NCI-H446 treated with DMSO at 0.1 percent for 48 hours (cell line): ENCODE measurements at places on chromosomes 7 and 10.

- no peak for DNase-seq
Measured at GRCh38 chr7:135706038-135706742, 21.8 kb downstream of the SLC13A4 start.

DNA sequence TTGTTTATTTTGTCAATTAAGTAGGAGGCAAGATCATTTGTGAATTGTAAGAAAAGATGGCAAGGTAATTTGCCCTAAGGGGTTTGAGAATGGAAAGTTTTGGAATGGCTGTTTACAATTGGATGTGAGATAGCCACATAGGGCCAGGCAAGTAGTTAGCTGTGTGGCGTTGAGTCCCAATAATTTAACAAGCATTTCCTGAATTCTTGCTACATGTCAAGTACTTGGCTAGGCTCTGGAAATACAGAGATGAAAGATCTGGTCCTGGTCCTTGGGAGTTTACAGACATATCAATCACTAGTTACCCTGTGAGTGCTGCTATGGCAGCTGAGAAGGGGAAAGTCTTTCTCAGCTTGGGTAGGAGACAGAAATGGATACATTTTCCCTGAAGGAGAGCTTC lies 401.6 kb downstream of the SUGCT start:
- no peak for DNase-seq

- DNase-seq = no peak
Measured at GRCh38 chr10:128898133-128898915, 568.7 kb upstream of the MGMT start.

GRCh38 chr10:37681617-37681999 lies 175.8 kb downstream of the ZNF248 start:
- DNase-seq = no peak

DNA sequence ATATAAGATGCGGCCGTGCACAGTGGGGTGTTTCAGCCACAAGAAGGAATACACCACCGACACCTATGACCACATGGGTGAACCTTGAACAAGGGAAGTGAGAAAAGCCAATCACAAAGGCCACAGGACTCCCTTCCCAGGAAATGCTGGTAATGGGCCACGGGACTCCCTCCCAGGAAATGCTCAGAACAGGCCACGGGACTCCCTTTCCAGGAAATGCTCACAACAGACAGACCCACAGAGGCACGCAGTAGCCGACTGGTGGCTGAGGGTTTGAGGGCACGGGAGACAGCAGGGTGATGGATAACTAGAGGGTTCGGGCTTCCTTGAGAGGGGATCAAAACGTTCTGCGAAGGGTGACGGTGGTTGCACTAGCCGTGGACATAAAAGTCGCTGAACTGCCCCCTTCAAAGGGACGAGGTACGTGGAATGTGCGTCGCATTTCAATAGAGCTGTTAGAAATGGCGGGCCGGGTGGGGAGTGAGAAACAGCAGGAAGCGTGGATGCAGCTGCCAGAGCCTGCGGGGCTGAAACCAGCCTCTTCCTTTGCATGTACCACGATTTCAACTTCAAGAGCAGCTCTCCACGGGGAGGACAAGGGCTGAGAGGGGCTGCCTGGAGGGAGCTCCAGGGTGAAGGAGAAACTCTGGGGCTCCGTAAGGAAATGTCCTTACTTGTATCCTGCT lies 274.0 kb downstream of the ELFN1 start:
- no peak for DNase-seq

GRCh38 chr10:30781670-30782121 lies 152.1 kb upstream of the LYZL2 start:
- DNase-seq = no peak

DNA sequence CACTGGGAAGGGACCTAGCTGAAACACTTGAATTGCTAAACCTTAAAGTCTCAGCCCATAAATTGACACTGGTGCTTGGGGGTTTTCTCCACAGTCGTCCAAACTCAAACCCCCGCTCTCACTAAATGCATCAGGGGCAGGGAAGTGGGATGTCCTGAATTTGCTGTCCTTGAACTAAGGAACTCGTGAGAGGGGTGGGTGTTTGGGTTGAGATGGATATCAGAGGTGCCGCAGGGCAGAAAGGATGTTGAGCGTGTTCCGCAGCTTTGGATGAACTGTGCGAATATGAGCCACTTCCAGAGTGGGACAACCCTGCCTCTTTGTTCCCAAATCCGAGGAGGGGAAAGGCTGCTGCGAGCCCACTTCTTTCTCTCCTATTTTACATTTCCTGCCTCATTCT lies 90.3 kb upstream of the LYZL2 start:
- DNase-seq = no peak

DNA sequence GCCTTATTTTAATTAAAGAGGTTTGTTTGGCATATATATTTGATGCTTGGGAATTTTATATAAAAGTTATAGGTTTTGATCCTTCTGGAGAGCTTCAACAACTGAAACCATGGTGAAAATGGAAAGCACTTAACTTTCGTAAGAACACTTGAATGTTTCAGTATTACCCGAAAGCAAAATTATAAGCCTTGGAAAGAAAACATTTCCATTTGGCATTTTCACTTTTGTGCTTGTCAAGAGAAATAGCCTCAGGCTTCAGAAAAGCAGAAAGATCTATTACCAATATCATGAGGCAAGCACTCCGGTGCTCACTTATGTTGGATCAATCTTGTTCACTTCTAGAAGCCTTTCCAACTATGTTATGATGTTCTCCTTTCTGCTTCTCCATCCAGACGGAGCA lies 256.0 kb downstream of the TRIL start:
- no peak for DNase-seq

- no peak for DNase-seq
Measured at GRCh38 chr10:90205340-90205739, 503.9 kb downstream of the KIF20B start.

DNA sequence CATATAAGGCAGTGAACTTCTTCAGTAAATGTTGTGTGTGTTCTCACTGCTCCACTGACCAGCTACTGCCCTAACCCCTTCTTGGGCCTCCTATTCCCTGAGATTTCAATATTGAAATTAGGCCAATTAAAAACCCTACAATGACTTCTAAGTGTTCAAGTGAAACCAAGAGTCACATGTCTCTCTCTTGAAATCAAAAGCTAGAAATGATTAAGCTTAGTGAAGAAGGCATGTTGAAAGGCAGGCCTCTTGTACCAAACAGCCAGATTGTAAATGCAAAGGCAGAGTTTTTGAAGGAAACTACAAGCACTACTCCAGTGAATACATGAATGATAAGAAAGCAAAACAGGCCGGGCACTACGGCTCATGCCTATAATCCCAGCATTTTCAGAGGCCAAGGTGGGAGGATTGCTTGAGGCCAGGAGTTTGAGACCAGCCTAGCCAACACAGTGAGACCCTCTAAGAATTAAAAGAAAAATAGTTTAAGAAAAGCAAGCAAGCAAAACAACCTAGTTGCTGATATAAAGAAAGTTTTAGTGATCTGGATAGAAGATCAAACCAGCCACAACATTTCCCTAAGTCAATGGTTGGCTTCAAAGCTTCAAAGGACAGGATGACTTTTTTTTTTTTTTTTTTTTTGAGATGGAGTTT lies 22.3 kb downstream of the BRAF start:
- no peak for DNase-seq

DNA sequence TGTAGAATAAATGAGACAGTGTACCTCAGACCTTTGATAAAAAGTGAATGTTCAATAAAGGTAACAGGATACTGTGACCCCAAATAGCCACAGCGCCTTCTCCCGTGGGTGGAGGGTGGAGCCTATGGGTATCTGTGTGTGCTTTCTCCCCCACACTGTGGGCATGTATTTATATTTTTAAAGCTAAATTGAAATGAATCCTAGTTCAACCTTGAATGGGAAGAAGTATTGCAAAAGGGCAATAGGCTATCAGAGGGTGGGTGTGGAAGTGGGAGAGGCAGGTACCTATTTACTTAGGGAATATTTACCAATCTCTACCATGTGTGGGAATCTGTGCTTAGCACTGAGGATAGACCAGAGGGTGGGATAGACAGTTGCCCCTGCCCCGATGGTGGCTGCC lies 68.9 kb downstream of the PFKFB3 start:
- no peak for DNase-seq

DNA sequence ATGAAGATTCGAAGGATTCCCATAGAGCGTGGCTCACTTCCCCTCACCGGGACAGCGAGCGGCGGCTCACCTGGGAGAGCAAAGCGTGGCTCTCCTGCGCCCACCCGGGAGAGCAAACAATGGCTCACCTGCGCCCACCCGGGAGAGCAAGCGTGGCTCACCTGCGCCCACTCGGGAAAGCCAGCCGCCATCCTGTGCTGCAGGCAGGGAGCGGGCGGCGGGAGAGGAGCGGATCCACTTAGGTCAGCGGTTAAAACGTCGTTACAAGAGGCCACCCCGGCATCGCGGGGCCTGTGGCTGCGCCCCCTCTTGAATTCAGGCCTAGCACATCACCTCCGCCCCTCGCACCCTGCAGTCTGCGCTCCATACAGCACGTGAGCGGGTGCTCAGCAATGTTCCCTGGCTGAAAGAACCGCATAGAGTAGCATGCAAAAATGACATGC lies 461 bp upstream of the FIGNL1 start:
- DNase-seq = no peak

DNA sequence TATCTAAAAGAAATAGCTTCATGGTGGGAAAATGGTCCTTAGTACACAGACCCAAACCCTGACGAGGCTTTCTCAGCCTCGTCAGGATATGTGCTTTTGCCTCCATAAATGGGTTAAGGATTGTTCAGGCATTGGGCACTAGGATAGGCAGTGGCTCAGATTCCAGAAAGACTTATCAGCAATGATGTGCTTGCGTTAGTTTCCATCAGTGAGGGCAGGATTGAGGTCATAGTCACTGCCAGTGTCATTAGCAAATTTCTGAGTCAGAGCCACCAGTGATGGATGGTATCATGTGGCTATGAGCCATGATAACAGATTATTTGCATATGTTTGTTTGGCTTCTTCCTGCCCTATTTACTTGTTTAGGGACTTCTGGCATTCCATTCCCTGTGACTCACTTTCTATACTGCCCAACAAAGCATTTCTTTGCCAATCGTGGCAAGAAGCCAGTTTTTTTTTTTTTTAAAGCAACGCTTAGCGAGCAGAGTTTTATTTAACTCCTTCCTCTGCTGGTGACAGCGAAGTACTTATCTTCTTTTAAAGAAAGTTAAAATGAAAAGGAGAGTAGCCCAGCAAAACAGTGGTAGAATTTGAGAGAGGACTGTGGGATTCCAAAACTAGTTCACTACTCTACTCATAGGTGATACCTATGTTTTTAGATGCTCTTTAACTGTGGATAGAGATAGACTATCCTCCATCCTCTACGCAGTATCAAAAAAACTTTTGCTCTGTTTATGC lies 44.4 kb downstream of the MYPN start:
- peak; percentile 67 for DNase-seq

- no peak for DNase-seq
Measured at GRCh38 chr7:7819442-7820247, 101.2 kb upstream of the RPA3 start.

- DNase-seq = no peak
Measured at GRCh38 chr7:143490717-143491306, 13.1 kb downstream of the TAS2R41 start.

- no peak for DNase-seq
Measured at GRCh38 chr7:151850491-151851124, 26.3 kb downstream of the PRKAG2 start.

DNA sequence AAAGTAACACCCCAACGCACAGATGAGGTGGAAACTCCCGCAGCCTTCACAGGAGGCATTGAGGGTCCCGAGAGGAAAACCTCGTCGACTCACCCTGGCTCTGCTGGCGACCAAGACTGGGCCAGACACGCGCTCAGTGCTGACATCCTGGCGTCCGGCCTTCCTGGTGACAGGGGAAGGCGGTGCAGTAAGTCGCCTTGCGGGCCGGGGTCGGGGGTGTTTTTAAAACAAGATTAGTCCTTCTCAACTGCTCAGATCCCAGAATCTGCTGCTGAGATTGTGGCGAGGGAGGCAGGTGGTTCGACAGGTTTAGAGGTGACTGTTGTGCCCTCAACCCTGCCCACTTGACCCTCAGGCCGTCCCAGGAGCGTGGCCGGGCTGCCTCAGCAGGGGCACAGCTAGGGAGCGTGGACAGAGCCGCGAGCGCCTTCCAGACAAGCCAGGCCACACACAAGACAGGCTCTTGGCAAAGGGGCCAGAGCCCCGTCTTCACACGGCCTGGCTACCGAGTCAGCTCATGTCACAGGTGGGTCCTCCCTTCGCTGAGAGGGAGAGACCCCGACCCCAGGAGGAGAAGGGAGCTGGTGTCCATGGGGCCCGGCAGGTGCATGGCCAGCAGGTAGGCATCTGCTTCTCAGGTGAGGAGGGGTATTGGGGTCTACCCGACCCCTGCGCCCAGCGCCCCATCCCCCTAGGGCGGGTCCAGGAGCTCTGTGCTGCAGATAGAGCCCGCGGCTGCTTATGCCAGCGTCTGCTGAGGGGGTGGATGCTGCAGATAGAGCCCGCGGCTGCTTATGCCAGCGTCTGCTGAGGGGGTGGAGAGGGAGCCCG lies 81.6 kb downstream of the DNAJB6 start:
- no peak for DNase-seq

- DNase-seq = no peak
Measured at GRCh38 chr7:123924941-123925340, at the start of gene SPAM1. TSS of gene SPAM1 (plus strand) at chr7:123925241. CDS start at chr7:123953571, 28,330 bp downstream.

- DNase-seq = no peak
Measured at GRCh38 chr10:52082307-52082706, 231.8 kb upstream of the DKK1 start.

DNA sequence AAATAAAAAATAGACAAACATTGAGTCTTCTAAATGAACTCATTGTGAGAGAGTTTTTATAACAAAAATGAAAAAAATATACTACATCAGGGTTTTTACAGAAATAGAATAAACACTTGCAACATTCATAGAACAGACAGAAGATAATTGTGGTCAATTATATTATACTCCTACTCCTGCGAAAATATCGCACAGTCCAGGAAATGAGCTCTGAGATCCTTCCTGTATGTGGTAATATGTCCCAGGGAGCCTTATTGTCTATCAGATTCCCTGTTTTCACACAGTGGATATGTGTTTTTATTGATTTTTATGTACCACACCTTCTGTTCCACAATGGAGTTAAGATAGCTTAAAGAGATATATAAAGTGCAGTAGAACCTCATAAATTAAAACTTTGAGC lies 27.5 kb upstream of the RELN start:
- no peak for DNase-seq

DNA sequence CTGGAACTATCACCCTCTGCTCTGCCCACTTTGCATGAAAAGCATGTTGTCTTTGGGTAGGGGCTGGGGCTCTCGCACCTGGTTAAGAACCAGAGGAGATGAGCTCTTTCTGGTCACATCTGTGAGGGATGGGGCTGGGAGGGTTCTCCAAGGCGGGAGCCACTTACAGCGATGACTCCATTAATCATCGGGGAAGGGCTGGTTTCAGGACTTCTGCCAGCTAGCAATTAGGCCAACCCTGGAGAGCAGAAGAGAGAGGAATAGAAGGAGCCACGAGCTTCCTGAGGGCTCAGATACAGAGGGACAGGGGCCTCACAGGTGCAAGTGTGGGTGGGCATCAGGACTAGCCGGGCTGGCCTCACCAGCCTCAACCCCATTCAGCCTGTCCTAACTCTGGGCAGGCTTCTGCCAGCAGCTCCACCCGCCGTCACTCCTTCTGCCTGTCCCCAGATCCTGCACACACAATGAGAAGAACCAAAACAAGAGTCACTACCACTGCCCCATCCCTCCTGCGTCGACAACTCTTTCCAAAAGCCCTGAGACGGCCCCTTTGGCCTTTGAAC lies 8.4 kb downstream of the AQP1 start:
- DNase-seq = peak; percentile 36
